ENCODE measurements at places on chromosomes 12 and 14.

GRCh38 chr12:118536306-118536906 lies 160.1 kb downstream of the SUDS3 start:
- no peak for DNase-seq

GRCh38 chr12:41548926-41549325 lies 360.8 kb downstream of the PDZRN4 start:
- no peak for DNase-seq

- peak; percentile 74 for DNase-seq
Observed at GRCh38 chr12:110937104-110937641, 16.8 kb upstream of the MYL2 start.

DNA sequence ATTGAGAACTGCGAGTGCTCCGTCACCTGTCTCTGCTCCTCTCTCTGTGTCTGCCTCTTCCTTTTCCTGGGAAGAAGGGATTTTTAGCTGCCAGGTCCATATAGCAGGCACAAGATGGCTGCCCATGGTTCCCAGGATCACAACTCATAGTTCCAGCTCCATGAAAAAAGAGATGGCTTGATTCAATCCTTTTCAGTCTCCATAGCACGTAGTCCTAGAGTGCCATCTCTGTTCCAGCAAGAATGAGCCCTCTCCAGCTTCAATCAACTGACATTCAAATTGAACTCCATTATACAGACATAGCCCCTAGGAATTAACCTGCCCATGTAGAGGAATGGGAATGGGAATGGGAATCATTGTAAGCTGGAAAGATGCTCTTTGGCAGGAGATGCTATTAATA lies 34.7 kb upstream of the RTRAF start:
- DNase-seq = no peak

GRCh38 chr12:28446031-28446430 lies 255.8 kb downstream of the CCDC91 start:
- DNase-seq = no peak

GRCh38 chr12:29157486-29157946 lies 8.4 kb downstream of the FAR2 start:
- DNase-seq = no peak

DNA sequence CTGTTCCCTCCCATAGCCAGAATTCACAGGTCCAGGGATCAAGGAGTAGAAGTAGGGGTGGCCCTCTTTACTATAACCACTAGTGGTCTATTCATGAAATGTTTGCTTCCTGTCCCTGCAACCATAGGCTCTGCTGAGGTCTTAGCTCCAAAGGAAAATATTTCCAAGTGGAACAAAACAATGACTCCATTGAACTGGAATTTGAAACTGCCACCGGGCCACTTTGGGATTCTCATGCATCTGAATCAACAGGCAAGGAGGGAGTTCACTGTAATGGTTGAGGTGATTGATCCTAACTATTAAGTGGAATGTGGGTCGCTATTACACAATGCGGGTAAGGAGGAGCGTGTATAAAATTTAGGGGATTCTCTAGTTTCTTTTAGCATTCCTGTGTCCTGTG lies 197.0 kb downstream of the ETNK1 start:
- no peak for DNase-seq

DNA sequence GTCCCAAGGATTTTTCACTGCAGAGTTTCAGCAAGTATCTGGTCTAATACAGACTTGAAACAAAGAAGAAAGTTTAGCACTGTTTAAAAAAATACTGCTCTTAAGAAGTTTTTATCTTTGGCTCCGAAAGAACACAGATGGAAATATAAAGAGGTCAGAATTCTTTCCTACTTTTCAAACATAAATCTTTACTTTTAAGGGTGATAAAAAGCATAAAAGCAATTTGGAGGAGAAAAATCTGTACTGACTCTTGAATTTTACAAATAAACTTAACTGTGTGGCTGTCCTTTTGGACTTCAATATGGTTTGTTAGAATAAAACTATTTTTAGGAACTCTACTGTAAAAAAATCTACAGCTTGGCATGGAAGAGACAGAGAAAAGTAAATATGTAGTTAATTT lies 27.6 kb upstream of the ISM2 start:
- no peak for DNase-seq

DNA sequence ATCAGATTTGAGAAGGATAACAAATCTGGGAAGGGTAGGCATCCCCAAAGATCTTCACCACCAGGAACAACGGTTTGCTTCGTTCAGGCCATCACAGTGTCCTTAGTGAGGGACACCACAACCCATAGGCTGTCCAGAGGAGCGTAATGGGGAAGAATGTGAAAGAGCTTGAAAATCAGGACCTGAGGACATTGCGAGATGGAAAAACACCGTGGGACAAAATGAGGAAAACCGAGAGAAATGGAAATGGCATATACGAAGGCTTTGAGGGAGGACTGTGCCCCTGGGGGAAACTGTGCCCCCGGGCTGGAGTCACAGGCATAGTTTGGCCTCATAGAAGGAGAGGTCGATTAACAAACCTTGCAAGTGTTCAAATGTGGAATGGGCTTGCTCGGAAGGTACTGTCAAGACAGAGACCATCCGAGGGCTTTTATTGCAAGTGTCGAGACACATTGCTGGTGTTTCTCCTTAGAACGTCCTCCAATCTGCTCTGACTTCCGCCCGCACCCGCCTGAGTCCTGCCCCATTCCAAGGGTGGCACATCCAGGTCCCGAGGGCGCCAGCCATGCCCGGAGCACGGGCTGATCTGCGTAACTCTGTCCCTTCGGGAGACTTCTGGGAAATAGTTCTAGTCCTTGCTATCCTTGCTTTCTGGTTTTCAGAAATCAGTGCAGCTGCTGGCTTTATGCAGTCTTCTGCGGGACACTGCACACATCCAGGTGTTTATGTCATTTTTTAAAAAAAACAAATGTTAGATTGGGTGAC lies 885 bp upstream of the PALS1 start:
- DNase-seq = peak; percentile 14

DNA sequence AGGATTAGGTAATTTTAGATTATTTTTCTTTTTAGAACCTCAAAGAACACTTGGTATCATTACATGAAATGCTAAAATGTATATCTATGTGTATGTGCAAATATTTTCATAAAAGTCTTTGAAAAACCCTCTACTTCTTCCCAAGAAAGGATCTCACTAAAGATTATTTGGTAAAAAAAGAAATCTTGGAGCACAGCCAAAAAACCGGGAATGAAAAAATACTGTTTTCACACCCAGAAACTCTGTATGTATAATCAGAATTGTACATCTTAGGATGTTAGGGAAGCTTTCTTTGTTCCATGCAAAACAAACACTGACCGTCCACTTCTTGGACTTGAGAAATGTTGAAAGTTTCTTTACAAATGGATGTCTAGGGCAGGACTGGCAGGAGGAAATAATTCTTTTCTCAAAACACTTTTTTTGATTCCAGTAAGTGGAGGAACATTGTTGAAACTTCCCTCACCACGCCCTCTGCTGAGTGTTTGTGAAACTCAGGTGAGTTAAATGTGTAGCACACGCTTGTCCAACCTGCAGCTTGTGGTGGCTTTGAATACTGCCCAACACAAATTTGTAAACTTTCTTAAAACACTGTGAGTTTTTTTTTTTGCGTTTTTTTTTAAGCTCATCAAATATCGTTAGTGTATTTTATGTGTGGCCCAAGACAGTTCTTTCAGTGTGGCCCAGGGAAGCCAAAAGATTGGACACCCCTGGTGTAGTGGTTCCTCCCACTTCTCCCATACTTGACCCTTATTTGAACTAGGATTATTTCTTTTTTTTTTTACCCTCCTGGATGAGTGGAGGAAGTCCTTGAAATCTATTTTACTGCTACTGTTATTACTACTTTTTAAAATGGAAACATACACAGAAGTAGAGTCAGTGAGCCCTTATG lies 26.6 kb downstream of the FBXO34 start:
- no peak for DNase-seq

GRCh38 chr12:46970636-46971035 lies 108.8 kb upstream of the PCED1B start:
- no peak for DNase-seq

GRCh38 chr14:21912367-21912766 lies 238.7 kb upstream of the OR4E1 start:
- DNase-seq = no peak

DNA sequence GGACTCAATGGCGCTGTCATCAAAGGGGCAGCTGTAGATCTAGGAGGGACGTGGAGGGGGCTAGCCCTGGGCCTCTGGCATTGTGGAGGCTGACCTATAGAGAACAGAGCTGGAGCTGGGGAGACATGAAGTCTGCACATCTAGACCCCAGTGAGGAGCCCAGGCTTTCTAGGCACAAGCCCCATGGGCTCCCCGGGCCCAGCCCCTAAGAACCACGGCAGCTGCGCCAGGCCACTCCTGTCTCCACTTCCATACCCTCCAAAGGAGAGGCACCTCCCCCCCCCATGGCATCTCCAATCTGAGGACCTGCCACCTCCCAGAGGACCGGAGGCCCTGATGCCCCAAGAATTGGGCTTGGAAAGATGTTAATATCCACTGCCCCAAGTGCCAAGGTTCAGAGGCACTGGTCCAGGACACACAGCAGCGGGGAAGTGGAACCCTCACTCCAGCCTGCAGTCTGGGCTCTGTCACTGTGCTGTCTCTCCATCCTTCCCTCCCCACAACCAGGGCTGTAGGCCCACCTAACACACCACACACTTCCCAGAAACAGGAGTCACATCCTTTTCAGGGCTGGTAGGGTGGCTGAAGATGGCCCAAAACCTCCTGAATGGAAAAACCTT lies 4.5 kb downstream of the ANKRD9 start:
- no peak for DNase-seq

- no peak for DNase-seq
Observed at GRCh38 chr12:57553343-57554202, 3.7 kb downstream of the KIF5A start.

- DNase-seq = no peak
Observed at GRCh38 chr12:131635491-131636122, 75.3 kb upstream of the SFSWAP start.

GRCh38 chr12:95390192-95390591 lies 83.8 kb upstream of the METAP2 start:
- no peak for DNase-seq

- DNase-seq = peak; percentile 61
Observed at GRCh38 chr14:47040550-47040949, 389.0 kb upstream of the RPL10L start.

- DNase-seq = no peak
Observed at GRCh38 chr12:66903782-66904396, 225.0 kb upstream of the GRIP1 start.

GRCh38 chr12:81627336-81628189 lies 131.6 kb downstream of the PPFIA2 start:
- DNase-seq = no peak

GRCh38 chr12:114757684-114758325 lies 73.8 kb upstream of the TBX3 start:
- DNase-seq = no peak

DNA sequence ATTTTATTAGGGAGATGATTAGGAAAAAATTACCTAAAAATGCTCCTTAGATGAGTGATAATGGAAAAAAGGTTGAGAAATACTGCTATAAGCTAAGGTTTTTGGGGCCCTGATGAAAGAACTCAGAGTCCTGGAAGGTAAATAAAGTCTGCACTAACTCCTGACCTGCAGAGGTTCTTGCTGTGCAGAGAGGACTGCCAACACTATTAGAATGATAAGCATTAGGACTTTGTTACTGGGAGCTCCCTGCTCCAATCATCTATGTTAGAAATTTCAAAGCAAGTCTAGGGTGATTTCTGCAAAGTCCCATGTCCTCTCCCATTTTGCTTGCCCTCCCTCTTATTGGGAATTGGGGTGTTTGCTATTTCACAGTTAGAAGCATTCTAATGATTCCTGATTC lies 112.2 kb downstream of the SMOC1 start:
- DNase-seq = no peak

DNA sequence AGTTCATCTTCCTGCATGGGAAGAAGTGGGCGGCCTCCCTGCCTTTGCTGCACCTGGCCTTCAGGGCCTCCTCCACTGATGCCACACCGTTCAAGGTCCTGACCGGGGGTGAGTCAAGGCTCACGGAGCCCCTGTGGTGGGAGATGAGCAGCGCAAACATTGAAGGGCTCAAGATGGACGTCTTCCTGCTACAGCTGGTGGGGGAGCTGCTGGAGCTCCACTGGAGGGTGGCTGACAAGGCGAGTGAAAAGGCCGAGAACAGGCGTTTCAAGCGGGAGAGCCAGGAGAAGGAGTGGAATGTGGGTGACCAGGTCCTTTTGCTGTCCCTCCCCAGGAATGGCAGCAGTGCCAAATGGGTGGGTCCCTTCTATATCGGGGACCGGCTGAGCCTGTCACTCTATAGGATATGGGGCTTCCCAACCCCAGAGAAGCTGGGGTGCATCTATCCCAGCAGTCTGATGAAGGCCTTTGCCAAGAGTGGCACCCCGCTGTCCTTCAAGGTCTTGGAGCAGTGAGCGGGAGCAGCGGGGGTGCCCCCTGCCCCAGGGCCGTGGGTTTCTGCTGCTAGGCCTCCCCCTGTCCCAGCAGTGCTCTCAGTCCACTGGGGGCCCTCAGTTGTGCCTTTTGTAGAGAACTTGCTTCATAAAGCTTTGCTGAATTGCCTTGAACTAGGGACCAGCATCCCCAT lies 12.4 kb downstream of the CBLN3 start:
- DNase-seq = no peak

DNA sequence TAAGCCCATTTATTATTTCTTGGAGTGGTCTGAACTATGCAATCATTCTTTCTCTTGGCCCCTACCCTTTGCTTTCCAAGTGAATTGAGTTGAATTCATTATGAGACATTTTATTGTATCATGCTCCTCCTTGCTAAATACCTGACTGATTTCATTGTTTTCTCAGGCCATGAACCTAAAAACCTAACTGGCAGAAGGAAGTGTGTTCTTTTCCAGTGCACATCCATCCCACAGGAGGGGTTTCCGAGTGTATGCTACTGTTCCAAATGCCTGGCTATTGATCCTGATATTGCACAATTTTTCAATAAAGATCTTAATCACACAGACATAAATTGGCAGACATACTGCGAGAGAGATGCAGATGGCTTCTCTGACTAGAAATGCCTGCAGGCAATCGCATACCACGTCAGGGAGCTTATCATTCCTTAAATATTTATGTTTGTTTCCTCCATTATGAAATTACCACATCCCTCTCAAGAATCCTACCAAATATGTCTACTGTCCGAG lies 162.2 kb upstream of the EGLN3 start:
- no peak for DNase-seq

DNA sequence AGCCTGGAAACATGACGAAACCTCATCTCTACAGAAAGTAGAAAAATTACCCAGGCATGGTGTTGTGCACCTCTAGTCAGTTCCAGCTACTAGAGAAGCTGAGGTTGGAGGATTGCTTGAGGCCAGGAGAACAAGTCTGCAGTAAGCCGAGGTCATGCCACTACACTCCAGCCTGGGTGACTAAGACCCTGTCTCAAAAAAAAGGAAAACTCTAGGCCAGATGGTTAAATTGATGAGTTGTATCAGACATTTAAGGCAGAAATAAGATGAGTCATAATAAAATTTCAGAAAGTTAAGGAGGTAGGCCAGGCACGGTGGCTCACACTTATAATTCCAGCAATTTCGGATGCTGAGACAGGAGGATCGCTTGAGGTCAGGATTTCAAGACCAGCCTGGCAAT lies 10.7 kb downstream of the EIF2S1 start:
- no peak for DNase-seq

GRCh38 chr12:22046968-22047390 lies 961 bp downstream of the CMAS start:
- no peak for DNase-seq
